SHP77 (cell line): ENCODE measurements at places on chromosomes 1 and 21.

GRCh38 chr1:201585093-201585483 is 46.2 kb downstream of the NAV1 start:
- no peak for DNase-seq

- no peak for DNase-seq
Observed at GRCh38 chr1:202238914-202239313, 45.3 kb downstream of the LGR6 start.

DNA sequence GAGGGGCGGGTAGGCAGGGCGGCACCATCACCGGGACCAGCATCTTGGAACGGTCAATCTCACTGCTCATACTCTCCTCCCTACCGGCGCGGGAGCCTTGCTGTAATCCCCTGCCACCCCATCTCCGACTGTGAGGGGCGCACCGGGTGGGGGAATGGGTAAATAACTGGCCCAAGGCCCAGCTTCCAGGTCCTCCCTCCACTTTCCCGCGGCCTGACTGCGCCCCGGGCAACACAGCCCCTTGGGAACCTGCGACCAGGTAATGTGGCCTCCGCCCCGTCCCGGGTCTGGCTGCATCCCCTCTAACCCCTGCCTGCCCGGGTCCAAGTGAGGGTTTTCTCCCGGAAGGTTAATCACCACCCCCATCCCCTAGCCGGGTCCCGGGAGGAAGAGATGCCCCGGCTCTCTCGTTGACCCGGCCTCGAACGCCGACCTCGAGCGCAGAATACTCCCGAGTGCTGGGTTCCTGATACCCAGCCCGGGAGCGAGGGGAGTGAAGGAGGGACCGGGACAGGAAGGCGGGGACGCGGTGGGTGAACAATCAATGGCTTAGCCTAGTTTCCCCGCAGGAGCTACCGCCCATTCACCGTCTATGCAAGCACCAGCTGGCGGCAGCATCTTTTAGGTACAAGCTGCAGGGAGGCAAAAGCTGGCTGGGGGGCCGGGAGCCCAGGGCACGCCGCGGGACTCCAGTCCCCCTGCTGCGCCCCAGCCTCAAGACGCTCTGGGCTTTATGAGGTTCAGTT is 5.9 kb upstream of the LHX9 start:
- DNase-seq, result no peak

- DNase-seq, result no peak
Observed at GRCh38 chr1:85451236-85451830, 13.6 kb downstream of the DDAH1 start.

DNA sequence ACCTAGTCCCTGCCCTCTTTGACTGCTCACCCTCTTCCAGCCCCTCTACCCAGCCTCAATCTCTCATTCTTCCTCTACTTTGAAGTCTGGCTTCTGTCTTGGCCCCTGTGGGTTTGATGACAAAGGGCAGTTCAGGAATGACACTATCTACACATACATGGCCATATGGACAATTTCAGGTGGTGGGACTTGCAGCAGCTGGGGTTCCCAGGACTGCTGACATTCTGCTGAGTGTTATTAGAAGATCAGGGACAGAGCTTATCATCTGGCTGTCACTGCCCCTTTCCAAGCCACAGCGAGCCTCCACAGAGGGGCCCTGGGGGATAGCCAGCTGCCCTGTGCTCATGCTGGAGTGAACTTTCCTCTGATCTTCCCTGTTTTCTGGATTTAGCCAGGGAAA is 97.4 kb upstream of the IPO9 start:
- no peak for DNase-seq

- peak; percentile 71 for DNase-seq
Observed at GRCh38 chr1:247681288-247681897, 1.9 kb upstream of the OR13G1 start.

DNA sequence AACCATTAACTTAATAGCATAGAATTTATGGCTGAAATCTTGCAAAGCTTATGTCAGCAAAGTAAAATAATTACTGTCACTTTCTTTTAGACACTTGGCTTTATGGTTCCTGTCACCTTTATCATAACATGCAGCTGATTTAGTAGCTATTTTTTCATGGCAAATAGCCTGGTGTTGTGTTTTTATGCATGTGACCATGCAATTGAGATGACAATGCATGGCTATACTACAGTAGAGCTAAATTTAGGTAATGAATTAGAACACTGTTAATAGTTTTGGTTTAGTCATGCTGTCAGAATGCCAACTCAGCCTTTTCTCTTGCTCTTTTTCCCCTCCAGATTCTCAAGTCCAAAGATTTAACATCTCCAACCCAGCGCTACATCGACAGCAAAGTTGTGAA is 88.6 kb downstream of the TGFB2 start:
- no peak for DNase-seq

DNA sequence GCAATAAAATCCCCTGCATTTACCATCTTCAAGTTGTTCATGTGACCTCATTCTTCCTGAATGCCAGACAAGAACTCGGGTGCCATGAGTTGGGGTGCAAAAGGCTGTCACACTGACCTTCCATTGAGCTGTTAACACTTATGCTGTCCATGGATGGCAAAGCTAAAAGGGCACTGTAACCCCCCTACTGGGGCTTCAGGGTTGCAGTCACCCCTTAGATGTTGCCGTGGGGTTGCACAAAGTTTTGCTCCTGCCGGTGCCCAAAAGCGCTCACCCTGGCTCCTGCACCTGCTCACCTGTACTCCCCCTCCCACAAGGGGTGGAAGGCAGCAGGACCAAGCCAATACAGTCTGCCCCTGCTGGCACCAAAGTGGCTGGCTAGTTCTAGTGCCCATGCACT is 208.2 kb downstream of the RHOU start:
- no peak for DNase-seq

DNA sequence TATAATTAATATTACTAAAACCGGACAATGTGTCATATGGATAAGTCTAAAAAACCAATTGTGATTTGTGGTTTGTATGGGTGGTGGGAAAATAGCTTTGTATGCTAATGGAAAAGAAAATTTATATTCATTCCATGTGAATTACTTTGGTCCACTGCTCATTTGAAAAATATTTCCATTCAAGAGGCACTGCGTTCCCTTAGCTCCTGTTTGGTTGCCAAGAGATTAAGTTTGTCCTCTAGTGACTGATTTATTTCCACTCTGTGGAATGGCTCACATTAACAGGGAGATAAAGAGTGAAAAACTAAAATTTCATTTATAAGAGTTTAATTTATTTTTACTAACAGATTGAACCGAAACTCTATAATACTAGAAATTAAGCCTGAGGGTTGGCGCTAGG is 744.1 kb upstream of the CHRM3 start:
- DNase-seq, result no peak
